NCI-H226 (cell line): ENCODE measurements at places on chromosomes 16 and 17.

DNA sequence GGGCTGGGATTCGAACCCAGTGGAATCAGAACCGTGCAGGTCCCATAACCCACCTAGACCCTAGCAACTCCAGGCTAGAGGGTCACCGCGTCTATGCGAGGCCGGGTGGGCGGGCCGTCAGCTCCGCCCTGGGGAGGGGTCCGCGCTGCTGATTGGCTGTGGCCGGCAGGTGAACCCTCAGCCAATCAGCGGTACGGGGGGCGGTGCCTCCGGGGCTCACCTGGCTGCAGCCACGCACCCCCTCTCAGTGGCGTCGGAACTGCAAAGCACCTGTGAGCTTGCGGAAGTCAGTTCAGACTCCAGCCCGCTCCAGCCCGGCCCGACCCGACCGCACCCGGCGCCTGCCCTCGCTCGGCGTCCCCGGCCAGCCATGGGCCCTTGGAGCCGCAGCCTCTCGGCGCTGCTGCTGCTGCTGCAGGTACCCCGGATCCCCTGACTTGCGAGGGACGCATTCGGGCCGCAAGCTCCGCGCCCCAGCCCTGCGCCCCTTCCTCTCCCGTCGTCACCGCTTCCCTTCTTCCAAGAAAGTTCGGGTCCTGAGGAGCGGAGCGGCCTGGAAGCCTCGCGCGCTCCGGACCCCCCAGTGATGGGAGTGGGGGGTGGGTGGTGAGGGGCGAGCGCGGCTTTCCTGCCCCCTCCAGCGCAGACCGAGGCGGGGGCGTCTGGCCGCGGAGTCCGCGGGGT, at the start of gene CDH1:
Gene CDH1, plus strand, starts transcription at position 247 of the 684 bp plus-strand sequence. Its CDS starts 124 bp downstream, at position 371.
- no peak for DNase-seq

DNA sequence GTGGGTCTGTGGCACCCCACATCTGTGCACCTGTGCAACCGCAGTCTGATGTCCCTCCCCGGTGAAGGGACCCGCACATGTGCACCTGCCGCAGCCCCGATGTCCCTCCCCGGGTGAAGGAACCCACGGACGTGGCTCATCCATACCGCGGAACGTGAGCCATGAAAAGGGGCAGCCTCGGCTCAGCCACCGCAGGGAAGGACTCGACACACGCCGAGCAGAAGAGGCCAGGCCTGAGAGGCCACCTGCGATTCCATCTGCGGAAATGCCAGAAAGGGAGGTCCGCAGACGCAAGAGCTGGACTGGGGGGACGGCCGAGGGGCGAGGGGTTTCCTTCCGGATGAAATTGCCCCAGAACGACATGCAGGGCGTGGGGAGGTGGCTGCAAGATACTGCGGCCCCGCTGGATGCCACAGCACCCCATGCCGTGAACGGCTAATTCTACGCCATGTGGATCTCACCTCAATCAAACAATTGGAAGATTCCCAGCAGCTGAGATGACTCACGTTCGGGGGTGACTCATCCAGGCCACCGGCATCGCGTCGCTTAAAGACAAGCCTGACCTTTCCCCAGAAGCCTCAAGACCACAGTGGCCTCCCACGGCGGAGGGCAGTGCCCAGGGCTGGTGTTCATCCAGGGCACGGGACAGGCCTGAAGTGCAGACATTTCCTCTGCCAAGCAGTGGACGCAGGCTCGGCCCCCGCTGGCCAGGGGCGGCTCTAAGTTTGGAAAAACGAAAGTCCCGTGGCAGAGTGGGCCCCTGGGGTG, 21.0 kb downstream of the SOX8 start:
- peak; percentile 72 for DNase-seq

DNA sequence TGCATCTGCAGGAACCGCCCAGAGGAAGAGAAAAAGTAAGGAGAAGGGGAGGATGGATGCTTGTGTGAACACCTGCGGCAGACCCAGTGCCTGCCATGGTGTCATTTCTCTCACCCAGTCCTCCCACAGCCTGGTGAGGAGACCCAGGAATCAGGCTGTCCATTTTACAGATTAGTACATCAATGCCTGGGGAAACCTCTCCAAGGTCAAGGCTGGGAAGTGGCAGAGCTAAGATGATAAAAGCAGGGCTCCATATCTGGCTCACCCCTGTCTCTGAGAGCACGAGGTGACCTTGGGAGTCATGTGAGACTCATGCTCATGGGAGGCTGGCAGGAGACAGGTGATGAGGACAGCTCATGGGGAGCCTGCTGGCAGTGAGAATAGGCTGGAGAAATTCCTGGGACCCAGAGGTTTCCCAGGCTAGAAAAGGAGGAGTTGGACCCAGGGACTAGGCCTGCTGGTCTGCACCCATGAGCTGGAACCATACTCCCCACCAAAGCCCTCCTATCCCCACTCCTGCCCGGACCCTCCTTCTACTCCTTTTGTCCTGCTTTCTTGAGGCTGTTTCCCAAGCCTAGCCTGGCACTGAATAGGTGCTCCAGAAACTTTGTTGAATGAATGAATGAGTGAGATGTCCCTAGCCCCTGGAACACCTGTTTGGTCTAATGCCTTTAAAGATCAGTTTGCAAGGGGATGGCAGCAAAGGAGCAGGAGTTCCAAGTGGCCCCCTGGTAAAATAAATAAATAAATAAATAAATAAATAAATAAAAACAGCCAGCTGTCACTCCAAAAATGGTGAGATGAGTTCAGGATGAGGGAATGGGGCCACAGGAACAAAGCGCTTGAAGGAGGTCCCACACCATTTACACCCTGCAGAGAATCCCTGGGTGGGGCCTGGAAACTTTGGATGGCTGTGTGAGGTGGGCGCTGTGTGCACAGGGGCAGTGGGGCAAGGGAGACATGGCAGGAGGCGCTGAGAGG, 1.6 kb downstream of the ZNF629 start:
- no peak for DNase-seq

DNA sequence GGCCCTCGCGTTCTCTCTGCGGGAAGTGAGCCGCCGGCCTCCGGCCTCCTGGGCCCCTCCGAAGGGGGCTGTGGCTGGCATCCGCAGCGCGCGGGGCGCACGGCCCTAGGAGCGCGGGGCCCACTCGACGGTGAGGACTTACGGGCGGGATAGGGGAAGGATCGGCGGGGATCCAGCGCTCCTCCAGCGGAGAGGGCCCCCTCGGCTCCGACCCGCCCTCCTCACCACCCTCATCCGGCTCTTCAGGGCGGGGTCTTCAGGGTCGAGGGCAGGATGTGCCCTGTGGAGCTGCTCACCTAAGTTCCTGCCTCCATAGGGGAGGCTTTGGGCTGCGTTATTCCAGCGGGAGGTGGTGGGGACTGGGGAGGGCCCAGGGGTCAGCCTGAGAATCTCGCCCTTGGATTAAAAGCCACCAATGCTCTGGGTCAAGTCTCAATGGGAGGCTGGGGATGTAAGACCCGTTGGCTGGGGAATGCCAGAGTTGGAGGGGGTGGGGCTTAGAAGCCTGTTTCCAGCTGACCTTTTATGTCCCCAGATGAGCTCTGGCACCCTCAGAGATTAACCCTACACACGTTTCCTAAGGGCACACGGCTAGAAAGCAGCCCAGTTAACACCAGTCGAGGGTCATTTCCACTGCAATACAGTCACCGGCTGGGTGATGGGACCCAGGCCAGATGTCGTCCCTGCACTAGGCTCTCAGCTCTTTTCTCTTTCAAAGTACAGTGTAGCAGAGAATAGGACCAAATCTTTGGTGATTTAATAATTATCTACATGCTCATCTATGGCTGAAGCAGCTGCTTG, 13.4 kb downstream of the TBX2 start:
- DNase-seq, result no peak

DNA sequence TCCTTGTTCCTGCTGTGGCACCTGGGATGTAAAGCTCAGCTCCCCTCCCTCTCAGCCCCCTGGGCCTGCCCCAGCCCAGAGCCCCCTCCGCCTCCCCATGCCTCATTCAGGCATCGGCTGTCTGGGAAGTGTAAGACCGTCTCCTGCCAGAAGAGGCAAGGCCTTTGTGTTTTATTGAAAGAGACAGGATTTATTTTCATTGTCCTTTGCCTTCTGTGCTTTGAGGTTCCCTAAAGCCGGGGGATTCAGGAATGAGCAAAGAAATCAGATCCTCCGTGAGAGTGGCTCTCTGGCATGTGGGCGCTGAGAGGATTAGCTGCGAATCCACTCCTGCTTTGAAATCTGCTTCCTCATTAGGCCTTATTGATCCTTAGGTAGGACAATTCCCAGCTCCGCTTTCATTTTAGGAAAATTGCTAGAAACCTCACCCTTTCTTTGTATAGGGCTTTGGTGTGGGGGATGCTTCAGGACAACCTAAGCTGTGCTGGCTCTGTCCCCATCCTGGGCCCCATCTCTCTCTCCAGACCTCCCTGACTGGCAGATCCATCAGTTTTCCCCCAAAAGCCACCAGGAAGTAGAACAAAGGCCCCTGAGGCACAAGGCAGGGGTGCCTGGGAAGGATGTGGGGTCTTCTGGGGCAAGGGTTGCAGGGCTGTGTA, 211.5 kb upstream of the TNRC6C start:
- no peak for DNase-seq

- no peak for DNase-seq
Measured at GRCh38 chr16:88971371-88972097, 5.5 kb downstream of the CBFA2T3 start.

DNA sequence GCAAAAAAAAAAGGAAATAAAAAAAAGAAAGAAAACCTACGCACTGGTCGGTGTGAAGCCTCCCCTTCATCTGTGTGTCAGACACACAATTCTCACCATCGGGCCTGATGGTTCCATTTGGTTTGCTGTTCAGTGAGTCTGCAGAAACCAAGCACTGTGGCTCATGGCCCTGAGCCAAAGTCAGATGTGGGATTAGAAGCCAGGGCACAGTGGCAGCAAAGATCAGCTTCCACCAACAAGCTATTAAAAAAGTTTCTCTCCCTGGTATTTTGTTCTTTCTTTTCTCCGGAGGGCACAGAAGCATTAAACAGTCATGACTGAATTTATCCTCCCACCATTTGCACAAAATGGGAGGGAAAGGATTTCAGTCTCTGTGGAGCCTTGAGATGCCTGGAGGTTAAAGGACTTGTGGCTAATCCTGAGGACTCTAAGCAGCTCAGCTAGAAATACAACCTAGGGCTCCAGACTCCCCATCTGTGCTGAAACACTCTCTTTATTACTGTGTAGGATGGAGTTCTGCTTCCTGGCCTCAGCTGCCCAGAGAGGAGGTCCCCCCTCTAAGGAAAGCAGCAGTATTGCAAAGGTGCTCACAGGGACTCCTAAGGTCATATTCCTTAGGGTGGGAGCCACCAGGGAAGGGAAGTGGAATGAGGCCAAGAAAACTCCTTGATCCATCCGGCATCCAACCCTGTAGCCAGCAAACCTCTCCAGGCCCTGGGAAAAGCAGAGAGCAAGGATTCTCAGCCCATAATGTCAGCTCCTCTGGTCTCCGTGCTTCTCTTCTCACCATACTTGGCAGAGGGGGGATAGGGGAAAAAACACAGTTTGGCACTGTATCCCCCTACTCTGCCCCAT, 28.2 kb downstream of the SLC39A11 start:
- no peak for DNase-seq

GRCh38 chr16:31043352-31043751, 10.0 kb downstream of the STX4 start:
- DNase-seq, result no peak
